IPS DF 6.9 (cell line): ENCODE measurements at places on chromosomes 6 and 20.

GRCh38 chr6:104632588-104632987, 227.1 kb downstream of the HACE1 start:
- DNase-seq: no peak

DNA sequence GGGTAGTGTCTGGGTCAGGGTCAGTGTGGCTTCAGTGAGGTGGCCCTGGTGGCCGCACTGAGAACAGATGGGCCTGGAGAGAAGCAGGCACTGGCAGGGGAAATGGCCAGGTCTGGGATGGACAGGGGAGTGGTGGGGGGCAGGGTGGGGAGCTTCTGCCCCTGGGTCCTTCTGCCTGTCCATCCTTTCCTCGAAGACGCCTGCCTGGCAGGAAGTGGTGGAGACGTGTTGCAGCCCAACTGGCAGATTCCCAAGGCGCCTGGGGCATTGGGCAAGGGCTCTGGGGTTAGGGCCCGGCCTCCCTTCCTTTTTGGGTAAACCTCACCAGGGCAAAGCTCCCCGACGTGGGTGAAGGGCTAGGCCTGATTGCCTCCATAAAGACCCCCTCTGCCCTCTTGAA, 10.4 kb downstream of the SRC start:
- no peak for DNase-seq

GRCh38 chr6:25062070-25062811, 126.5 kb upstream of the RIPOR2 start:
- DNase-seq: no peak

DNA sequence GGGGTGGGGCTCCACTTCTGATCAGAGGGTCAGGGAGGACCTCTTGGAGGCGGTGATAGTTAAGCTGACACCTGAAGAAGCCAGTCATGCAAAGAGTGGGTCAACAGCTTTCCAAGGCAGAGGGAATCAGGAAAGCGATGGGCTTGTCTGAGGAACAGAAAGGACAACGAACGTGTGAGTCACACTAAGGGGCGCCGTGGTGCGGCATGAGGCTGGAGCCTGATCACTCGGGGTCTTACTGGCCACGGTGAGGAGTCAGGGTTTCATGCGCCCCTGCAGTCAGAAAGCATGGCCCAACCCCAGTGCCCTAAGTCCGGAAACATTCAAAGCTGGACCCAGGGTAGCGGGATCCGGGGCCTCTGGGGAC, 50.6 kb upstream of the SLC32A1 start:
- DNase-seq: no peak

GRCh38 chr6:6332811-6333244, 12.4 kb upstream of the F13A1 start:
- DNase-seq: no peak

DNA sequence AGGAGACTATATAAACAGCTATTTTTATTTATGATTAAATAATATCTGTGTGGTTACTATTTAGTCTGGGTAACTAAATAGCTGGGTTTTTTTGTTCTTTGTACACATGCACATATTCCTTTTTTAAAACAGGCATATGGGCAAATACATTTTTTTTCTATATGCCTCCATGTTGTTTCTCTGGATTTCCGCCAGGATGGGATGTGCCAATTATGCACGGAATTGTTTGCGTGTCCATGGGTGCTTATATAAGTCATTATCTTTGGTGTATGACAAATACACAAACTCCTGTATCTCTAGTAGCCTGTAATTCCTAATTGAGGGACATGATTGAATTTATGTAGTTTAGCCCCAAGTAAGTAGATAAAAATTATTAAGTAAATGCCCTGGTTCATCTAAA, 226.9 kb downstream of the BCKDHB start:
- no peak for DNase-seq

DNA sequence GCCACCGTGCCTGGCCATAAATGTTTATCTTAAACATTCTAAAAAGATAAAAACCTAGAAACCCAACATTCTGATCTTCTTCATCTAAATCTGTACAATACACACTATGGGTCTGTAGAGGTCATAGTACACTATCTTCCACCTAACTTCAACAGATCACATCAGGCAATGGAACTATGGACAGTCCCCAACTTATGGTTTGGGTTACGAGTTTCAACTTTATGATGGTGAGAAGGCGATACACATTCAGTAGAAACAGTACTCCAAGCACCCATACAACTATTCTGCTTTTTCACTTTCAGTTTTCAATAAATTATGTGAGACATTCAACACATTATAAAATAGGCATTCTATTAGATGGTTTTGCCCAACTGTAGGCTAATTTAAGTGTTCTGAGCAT, 23.1 kb downstream of the FKBP5 start:
- DNase-seq: no peak

- DNase-seq: no peak
Measured at GRCh38 chr20:20342066-20342465, 25.8 kb upstream of the INSM1 start.

DNA sequence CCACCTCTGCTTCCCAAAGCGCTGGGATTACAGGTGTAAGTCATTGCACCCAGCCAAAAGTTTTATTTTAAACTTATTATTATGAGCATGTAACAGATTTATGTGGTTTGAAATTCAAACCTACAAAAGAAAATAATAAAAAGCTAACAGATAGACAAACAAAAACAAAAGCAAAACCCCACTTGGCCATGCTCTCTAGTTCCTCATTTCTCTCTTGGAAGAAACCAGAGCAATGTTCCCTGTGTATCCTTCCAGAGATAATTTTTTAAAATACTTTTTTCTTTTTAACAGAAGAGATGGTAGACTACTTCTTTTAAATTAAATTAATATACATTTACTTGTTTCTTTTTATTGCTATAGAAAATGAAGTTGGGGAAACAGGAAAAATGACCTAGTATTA, 28.0 kb upstream of the SLC17A3 start:
- DNase-seq: no peak

DNA sequence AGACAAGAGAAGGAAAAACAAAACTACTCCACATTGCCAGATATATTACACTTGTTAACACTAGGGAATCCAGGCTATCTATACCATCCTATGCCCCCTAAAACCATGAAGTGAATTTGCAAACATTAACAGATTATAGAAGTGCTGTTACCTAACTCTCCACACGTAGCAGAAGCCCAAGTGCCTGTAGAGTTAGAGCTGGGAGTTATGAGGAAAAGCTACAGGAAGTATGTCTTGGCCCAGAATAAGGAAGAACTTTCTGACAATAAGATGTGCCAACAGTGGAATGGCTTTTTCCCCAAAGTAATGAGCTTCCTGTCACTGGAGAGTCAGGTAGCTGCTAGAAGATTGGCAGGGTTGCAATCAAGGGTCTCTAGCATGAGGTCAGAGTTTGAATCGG, 32.5 kb downstream of the ADGRG6 start:
- no peak for DNase-seq

DNA sequence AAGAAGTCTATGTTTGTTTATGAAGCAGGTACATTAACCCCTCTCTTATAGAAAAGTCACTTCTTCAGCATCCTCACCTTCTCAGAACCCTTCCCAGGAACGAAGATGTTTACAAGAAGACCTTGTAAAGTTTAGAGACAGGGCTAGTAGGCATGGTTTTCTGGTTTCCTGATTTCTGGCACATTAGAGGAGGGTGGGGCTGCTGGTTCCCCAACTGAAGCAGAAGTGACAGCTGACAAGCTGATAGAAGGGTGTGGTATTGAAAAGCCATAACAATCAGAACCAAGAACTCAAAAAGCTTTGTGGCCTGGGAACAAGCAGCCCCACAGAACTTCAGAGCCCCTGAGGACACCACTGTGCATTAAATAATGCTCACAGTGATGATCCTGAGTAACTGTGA, 91.2 kb downstream of the RTN4IP1 start:
- DNase-seq: no peak

- no peak for DNase-seq
Measured at GRCh38 chr6:13012296-13012695, 295.7 kb downstream of the PHACTR1 start.

- no peak for DNase-seq
Measured at GRCh38 chr6:44042261-44042988, 84.8 kb downstream of the MRPL14 start.

GRCh38 chr6:37820718-37821079, 1.2 kb downstream of the ZFAND3 start:
- no peak for DNase-seq

GRCh38 chr6:88290411-88290810, 124.3 kb upstream of the CNR1 start:
- no peak for DNase-seq

DNA sequence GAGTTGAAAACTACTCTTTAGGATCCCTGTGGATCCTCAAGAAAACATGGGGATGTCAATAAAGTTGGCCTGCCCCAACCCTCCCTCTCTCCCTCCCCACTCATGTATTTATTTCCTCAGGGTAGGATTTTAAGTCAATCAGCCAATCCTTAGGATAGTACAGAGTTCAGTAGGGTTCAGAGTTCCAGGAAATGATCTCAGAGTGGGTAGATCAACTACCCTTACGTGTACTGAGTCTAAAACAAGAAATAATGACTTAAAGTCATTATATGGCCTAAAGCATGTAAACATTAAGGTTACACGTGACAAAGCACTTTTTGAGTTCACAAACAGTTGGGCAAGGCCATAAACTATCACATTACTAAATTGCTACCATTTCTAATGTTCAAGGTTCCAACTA, 47.2 kb upstream of the REV3L start:
- DNase-seq: no peak

GRCh38 chr6:36716476-36717093, 19.0 kb downstream of the RAB44 start:
- DNase-seq: no peak

GRCh38 chr6:106379951-106380350, 19.4 kb downstream of the CRYBG1 start:
- no peak for DNase-seq

GRCh38 chr6:35085359-35086281, 55.5 kb downstream of the TCP11 start:
- DNase-seq: no peak

- DNase-seq: no peak
Measured at GRCh38 chr6:109165392-109165974, 70.2 kb downstream of the CEP57L1 start.

- DNase-seq: no peak
Measured at GRCh38 chr6:145272246-145272645, 463.1 kb downstream of the EPM2A start.

- no peak for DNase-seq
Measured at GRCh38 chr6:127249621-127250020, 17.0 kb upstream of the RNF146 start.

GRCh38 chr6:109164331-109164730, 69.0 kb downstream of the CEP57L1 start:
- no peak for DNase-seq

DNA sequence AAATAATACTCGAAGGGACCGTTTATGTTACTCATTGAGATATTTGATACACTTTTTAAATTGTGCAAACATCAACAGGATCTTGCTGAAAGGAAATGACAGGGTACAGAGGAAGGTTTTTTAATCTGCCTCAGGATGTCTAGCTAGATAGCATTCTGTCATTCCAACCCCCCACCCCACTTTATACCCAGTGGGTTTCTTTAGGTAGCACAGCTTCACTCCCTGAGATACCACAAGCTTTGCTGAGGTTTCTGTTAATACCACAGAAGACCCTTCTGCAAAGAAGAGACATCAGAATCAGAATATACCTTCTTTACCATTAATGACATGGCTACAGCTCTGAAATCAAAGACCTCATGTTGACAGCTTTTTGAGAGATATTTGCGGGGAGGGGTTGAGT, 1.3 kb downstream of the PHACTR2 start:
- no peak for DNase-seq

- peak; percentile 37 for DNase-seq
Measured at GRCh38 chr6:116461932-116462885, 1.0 kb downstream of the CALHM6 start.

- DNase-seq: no peak
Measured at GRCh38 chr20:14643556-14643955, 306.1 kb upstream of the FLRT3 start.

- DNase-seq: no peak
Measured at GRCh38 chr20:64210656-64211369, 44.7 kb upstream of the PCMTD2 start.

- DNase-seq: no peak
Measured at GRCh38 chr6:12479881-12480280, 189.7 kb downstream of the EDN1 start.

GRCh38 chr6:107345393-107345792, 114.0 kb downstream of the PDSS2 start:
- no peak for DNase-seq
